Activated naive CD4-positive, alpha-beta T cell treated with anti-CD3 and anti-CD28 coated beads, Interleukin-2, amount 10 ng/mL, durations not matched to agents 7 days and 5 days (primary cell): ENCODE measurements at places on chromosomes 6 and 20.

DNA sequence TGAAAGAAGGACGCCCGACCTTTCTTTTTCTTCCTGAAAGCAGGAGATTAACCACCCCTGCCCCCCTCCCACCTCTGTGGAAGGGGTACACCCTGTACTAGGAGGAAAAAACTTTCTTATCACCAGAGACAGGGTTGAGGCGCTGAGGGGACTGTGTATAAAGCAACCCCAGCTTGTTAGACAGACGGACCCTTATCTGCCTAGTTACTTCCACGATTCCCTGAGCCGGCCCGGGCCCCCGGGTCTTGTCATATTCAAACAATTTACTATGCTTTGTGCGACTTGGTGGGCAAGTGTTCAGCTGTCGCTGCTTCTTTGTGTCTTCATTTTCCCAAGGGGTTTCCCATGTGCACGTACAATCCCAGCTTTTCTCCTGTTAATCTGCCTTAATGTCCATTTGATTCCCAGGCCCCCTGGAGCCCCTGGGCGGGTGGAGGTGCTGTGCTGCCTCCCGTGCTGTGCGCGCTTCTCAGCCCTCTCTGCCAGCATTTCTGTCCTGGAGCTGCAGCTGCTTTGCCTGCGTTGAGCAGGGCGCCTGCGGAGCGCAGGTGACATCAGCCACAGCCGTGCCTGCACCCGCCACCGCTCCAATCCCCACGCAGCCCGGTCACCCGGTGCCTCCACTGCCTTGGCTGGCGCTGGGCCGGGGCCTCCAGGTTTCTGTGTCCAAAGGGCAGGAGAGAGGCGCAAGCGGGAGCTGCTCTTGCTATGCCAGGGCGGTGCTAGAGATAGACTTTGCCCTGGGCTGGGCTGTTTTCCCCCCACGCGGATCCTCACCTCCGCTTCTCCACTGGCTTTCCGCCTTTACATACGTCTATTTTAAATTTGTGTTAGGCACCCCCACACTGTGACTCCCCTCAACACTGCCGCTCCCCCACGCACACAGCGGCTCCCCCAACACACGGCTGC lies 96.2 kb downstream of the TTLL2 start:
- DNase-seq: no peak

GRCh38 chr6:13331516-13332348 lies 3.4 kb upstream of the TBC1D7 start:
- no peak for DNase-seq

DNA sequence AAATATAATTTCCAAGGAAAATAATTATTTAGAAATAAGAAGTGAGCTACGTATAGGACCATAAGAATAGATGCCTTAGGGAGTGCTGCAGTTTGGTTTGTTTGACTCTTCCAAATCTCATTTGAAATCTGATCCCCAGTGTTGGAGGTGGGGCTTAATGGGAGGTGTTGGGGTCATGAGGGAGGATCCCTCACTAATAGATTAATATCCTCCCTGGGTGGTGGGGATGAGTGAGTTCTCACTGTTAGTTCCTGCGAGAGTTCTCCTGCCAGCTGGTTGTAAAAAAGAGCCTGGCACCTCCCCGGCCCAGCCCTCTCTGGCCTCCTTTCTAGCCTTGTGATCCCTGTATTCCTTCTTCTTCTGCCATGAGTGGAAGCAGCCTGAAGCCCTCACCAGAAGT lies 69.3 kb downstream of the RCAN2 start:
- no peak for DNase-seq

GRCh38 chr6:18551228-18551627 lies 164.1 kb downstream of the RNF144B start:
- no peak for DNase-seq

DNA sequence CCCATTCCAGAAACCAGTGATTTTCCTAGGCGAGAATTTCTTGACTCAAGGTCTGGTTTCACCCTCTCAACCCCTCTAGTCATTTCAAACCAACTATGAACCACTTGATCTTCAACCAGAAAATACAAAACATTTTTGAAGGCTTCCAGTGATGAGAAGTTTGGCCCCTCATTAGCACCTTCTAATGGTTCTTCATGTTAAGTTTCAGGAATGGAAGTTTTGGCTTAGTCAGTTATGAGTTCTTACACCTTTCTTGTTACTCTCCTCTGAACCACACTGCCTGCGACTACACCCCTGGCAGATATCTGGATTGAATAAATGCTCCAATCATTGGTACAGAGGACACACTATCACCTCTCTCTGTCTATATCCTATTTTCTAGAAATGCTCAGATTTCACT lies 67.2 kb downstream of the GJA10 start:
- no peak for DNase-seq

DNA sequence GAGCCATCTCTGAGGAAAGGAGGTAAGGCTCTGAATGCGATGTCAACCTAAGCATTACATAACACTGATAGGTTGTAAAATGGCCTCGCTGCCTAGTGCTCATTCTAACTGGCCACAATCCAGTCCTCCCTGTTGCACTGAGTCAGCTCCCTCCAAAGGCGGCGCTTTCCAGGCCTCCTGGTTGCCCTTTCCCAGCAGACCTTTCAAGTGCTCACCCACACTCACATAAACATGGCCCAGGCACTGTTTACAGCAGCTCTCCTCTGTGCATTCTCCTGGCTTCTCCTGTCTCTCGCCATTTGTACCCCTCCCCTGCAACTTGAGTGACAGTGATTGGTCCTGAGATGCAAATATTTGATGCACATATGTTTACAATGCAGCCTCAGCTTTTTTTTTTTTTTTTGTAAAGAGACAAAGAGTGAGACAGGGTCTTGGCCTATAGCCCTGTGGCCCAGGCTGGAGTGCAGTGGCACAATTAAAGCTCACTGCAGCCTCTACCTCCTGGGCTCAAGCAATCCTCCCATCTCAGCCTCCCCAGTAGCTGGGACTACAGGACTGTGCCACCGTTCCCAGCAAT lies 36.8 kb upstream of the PRND start:
- DNase-seq: no peak

GRCh38 chr20:51640743-51641142 lies 98.2 kb upstream of the NFATC2 start:
- no peak for DNase-seq

- DNase-seq: no peak
Observed at GRCh38 chr6:134738211-134738885, 211.6 kb downstream of the ALDH8A1 start.
